Naive thymus-derived CD4-positive, alpha-beta T cell (primary cell): ENCODE measurements at places on chromosomes 7 and 10. TPM values are rescaled to one million over a fixed set of nuclear protein-coding genes. Genes with fewer than 3 reads are reported as not detected.

GRCh38 chr7:47474937-47475879, 106.7 kb downstream of the TNS3 start:
- DNase-seq, result no peak
- H3K27ac ChIP-seq, result no peak overlapping the region
- H3K27me3 ChIP-seq, result no peaks in the 10 kb centered on the region
- H3K36me3 ChIP-seq, result no peaks in the 10 kb centered on the region
- no peak overlapping the region for H3K4me3 ChIP-seq
- H3K4me1 ChIP-seq, result no peaks in the 10 kb centered on the region

DNA sequence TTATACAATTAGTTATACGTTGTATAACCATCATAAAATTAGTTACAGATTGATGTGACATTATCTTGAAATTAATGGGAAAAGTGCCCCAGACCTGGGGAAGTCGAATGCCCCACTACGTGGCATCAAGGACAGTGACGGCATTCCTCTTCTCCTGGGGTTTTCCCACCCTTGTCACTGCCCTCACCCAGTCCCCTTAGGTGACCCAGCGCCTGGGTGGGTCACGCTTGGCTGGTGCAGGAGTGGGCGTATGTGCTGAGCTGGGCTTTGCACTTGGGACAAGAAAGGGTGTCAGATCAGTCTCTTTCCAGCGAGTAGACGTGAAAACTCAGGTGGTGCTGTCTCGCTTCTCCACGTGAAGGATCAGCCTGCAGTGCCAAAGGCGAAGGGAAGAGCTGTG, 7.6 kb downstream of the FOXK1 start:
- no peaks in the 10 kb centered on the region for H3K27me3 ChIP-seq
- H3K27ac ChIP-seq, result no peak overlapping the region
- no peaks in the 10 kb centered on the region for H3K36me3 ChIP-seq
- DNase-seq, result no peak
- no peak overlapping the region for H3K4me3 ChIP-seq
- H3K4me1 ChIP-seq, result peaks cover 11% of the 10 kb centered on the region

- no peaks in the 10 kb centered on the region for H3K27me3 ChIP-seq
- H3K4me1 ChIP-seq, result peaks cover 9% of the 10 kb centered on the region
- DNase-seq, result peak; percentile 96
- H3K36me3 ChIP-seq, result no peaks in the 10 kb centered on the region
- peak within 1 kb of the TSS; percentile 82 for H3K27ac ChIP-seq
These were observed at the start of gene NOM1 for GRCh38 chr7:156949541-156950380. Gene NOM1 (plus strand): TSS chr7:156949712. CDS start chr7:156949738, 26 bp downstream.

GRCh38 chr10:649445-649797, 40.0 kb downstream of the DIP2C start:
- DNase-seq, result no peak
- no peak overlapping the region for H3K4me3 ChIP-seq
- no peaks in the 10 kb centered on the region for H3K36me3 ChIP-seq
- no peak overlapping the region for H3K27ac ChIP-seq
- H3K4me1 ChIP-seq, result no peaks in the 10 kb centered on the region

TMEM229A gene
- polyA plus RNA-seq, result not detected

GRCh38 chr10:110530131-110530831, 32.6 kb downstream of the DUSP5 start:
- H3K36me3 ChIP-seq, result no peaks in the 10 kb centered on the region
- H3K27me3 ChIP-seq, result no peaks in the 10 kb centered on the region
- no peak overlapping the region for H3K27ac ChIP-seq
- H3K4me3 ChIP-seq, result no peak overlapping the region

PHKG1 gene
- 1.4 TPM for polyA plus RNA-seq

- no peak overlapping the region for H3K27ac ChIP-seq
- no peaks in the 10 kb centered on the region for H3K36me3 ChIP-seq
These were observed 494.3 kb downstream of the AUTS2 start for GRCh38 chr7:70092314-70093204.

- H3K27me3 ChIP-seq, result no peaks in the 10 kb centered on the region
- peaks cover 8% of the 10 kb centered on the region for H3K4me1 ChIP-seq
- DNase-seq, result no peak
These were observed 13.2 kb upstream of the MAP3K8 start for GRCh38 chr10:30420766-30421165.

GRCh38 chr7:94142281-94142680, 138.1 kb upstream of the BET1 start:
- H3K27ac ChIP-seq, result no peak overlapping the region
- no peaks in the 10 kb centered on the region for H3K27me3 ChIP-seq
- no peak for DNase-seq
- H3K36me3 ChIP-seq, result no peaks in the 10 kb centered on the region
- no peak overlapping the region for H3K4me3 ChIP-seq

CCDC146 gene
- polyA plus RNA-seq, result 0.98 TPM

DNA sequence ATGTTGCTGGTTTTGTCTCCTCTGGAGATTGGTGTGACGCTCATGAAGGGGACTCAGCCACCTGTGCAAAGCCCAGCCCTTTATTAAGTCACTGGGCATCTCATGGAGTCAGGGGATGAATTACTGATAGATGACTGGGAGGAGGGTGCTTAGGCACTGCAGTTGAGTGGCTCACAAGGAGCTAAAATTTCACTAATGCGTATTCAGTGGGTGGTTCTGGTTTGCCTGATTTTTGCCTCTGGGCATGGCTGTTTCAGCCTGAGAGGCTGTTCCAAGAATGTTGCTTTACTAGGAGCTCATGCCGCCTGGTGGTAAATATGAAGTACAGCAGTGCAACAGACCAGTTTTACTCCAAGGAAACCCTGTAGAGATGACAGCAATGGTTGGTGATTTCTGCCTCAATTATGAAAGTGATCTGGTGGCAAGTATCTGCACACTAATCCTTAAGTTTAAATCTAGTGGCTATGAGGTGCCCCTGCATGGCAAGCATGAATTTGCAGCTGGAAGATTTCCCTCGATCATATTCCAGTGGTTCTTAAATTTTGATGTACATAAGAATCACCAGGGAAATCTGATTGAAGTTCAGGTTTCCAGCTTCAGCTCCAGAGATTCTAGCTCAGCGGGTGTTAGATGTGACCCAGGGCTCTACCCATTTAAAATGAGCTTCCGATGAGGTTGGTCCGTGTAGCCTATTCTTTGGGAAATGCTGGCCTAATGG, 19.9 kb downstream of the ACTA2 start:
- peaks cover 10% of the 10 kb centered on the region for H3K4me1 ChIP-seq
- H3K4me3 ChIP-seq, result no peak overlapping the region
- peak; percentile 49 for DNase-seq
- H3K27ac ChIP-seq, result no peak overlapping the region
- no peaks in the 10 kb centered on the region for H3K36me3 ChIP-seq

DNA sequence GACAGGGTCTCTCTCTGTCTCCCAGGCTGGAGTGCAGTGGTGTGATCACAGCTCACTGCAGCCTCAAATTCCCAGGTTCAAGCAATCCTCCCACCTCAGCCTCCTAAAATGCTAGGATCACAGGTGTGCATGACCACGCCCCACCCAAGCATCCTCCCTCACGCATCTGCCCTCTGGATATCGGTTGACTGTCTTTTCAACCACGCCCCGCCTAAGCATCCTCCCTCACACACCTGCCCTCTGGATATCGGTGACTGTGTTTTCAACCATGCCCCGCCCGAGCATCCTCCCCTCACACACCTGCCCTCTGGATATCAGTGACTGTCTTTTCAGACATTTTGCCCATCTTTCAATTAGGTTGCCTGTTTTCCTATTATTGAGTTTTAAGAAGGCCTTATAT, 140.5 kb downstream of the MAD1L1 start:
- H3K27me3 ChIP-seq, result no peaks in the 10 kb centered on the region
- no peak overlapping the region for H3K4me3 ChIP-seq
- peaks cover 4% of the 10 kb centered on the region for H3K36me3 ChIP-seq
- no peak overlapping the region for H3K27ac ChIP-seq

GRCh38 chr7:47571331-47572093, 10.4 kb downstream of the TNS3 start:
- H3K36me3 ChIP-seq, result no peaks in the 10 kb centered on the region
- no peaks in the 10 kb centered on the region for H3K4me1 ChIP-seq
- H3K4me3 ChIP-seq, result no peak overlapping the region
- H3K27ac ChIP-seq, result no peak overlapping the region
- DNase-seq, result no peak

DNA sequence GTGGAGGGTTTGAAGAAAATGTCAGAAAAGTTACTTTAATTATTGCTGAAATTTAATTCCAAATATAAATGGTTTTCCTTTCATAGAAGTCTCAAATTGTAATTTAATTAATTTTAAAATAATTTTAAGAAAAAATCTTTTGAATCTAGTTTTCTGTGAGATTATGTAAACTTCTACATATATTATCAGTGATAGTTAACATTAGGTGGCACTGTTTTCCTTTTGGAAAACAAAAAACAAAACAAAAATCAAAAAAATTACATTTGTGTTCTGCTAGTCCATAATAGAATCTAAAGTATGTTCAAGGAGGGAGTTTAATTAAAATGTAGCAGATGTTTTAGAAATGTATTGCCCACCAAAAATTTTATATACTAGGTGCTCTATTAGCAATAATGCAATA, 1456.7 kb downstream of the REEP3 start:
- peaks cover 4% of the 10 kb centered on the region for H3K27me3 ChIP-seq
- H3K4me1 ChIP-seq, result no peaks in the 10 kb centered on the region
- no peak overlapping the region for H3K27ac ChIP-seq
- no peak overlapping the region for H3K4me3 ChIP-seq

DNA sequence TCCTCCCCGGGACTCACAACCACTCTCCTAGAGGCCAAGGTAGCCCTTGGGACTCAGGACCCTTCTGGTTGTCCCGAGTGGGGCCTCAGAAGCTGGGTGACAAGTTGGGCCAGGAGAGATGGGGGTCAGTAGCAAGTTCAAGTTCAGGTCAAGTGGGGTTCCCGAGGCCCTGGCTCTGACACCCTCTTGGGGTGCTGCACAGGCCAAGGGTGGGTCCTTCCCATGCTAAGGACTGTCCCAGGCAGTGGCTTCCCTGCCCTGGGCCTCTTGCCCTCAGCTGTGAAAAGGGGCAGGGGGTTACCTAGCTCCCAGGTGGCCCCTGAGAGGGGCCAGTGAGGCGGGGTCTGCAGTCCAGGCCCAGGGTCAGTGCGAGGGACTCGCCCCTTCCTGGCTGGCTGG, 115.4 kb upstream of the TNRC18 start:
- H3K27me3 ChIP-seq, result no peaks in the 10 kb centered on the region
- H3K4me3 ChIP-seq, result no peak overlapping the region
- peaks cover 9% of the 10 kb centered on the region for H3K4me1 ChIP-seq
- no peaks in the 10 kb centered on the region for H3K36me3 ChIP-seq

DNA sequence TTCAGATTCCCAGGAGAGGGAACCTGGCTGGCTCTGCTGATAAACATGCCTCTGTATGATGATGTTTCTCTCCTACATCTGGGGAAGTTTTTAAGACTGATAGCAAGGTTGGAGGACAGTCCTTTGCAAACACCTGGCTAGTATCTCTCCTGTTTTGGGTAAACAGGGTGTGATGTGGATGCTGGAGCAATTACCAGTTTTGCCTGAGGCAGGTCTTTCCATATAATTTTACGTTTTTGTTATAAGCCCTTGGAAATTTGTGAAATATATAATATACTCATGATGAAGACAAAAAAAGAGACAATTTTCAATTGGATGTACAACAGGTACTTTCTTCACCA, 138.6 kb downstream of the ADAM22 start:
- H3K36me3 ChIP-seq, result no peaks in the 10 kb centered on the region
- H3K27me3 ChIP-seq, result no peaks in the 10 kb centered on the region
- H3K4me1 ChIP-seq, result no peaks in the 10 kb centered on the region
- no peak overlapping the region for H3K4me3 ChIP-seq

GPR26 gene
- polyA plus RNA-seq, result not detected

DNA sequence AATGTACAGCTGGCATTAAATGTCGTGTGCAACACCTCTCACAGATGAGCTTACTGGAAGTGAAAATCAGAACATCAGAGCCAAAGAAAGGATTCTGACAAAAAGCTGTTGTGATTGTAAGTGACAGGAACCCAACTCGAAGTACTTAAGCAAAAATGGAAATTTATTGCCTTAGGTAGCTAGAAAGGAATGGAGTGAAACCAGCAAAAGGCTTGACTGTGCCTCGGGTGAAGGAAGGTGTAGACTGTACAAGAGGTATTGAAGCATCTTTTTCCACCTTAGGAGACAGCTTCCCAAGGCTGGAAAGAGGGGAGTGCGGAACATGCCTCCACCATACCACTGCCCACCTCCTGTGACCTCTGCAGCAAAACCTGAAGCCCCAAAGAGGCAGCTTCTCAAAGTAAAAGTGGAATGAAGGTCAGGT, 27.3 kb upstream of the ITGB1 start:
- H3K27ac ChIP-seq, result no peak overlapping the region
- H3K36me3 ChIP-seq, result no peaks in the 10 kb centered on the region
- H3K4me3 ChIP-seq, result no peak overlapping the region
- no peak for DNase-seq

GRCh38 chr7:40777730-40778312, 643.0 kb downstream of the SUGCT start:
- no peaks in the 10 kb centered on the region for H3K36me3 ChIP-seq
- H3K4me3 ChIP-seq, result no peak overlapping the region
- H3K4me1 ChIP-seq, result no peaks in the 10 kb centered on the region
- no peak for DNase-seq

ARHGAP19 gene
- polyA plus RNA-seq, result 6.5 TPM

GRCh38 chr7:159136846-159137245, 7.8 kb downstream of the VIPR2 start:
- H3K4me3 ChIP-seq, result no peak overlapping the region
- H3K4me1 ChIP-seq, result no peaks in the 10 kb centered on the region
- DNase-seq, result no peak
- H3K36me3 ChIP-seq, result no peaks in the 10 kb centered on the region
- H3K27me3 ChIP-seq, result no peaks in the 10 kb centered on the region

DNA sequence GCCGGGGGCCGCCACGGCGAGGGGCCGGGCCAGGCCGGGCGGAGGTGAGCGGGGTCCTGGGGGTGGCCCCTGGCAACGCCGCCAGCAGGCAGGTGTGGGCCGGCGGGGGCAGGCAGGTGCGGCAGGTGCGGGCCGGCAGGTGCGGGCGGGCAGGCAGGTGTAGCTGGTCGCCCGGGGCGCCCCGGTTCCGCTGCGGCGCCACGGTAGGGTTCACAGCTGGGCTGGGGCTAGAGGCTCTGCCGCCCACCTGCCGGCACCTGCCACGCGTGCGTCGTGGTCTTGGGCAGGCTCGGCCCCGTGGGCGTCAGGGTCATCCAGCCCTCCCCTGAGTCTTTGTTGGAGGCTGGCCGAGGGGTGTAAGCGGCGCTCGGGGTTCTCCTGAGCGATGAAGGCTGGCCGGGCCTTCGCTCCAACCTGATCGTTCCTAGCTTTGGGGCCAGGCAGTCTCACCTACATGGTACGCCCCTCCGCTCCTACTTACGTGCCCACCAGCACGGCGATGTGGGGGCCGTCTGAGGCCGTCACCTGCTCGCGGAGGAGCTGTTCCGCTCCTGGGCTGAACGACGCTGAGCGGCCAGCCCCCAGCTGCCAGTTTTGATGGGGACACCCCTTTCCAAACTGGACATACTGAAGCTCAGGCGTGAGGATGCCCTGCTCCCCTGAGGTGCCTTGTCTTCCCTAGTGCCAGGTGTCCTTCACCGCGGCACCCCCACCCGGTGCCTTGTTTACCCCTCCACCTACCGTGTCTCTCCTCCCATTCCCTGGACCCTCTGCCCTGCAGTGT, 493 bp downstream of the ZMIZ2 start:
- DNase-seq, result no peak
- no peaks in the 10 kb centered on the region for H3K36me3 ChIP-seq
- no peaks in the 10 kb centered on the region for H3K27me3 ChIP-seq

- peak overlapping the region; percentile 38 for H3K4me3 ChIP-seq
- DNase-seq, result no peak
- H3K4me1 ChIP-seq, result peaks cover 83% of the 10 kb centered on the region
- H3K36me3 ChIP-seq, result no peaks in the 10 kb centered on the region
- H3K27me3 ChIP-seq, result no peaks in the 10 kb centered on the region
These were observed 20.9 kb upstream of the KLF6 start for GRCh38 chr10:3805791-3806461.
